ENCODE measurements at places on chromosomes 7 and 10. TPM values are rescaled to one million over a fixed set of nuclear protein-coding genes. Genes with fewer than 3 reads are reported as not detected.

FAM180A gene
- total RNA-seq, result not detected

VSTM2A gene
- not detected for total RNA-seq

DNA sequence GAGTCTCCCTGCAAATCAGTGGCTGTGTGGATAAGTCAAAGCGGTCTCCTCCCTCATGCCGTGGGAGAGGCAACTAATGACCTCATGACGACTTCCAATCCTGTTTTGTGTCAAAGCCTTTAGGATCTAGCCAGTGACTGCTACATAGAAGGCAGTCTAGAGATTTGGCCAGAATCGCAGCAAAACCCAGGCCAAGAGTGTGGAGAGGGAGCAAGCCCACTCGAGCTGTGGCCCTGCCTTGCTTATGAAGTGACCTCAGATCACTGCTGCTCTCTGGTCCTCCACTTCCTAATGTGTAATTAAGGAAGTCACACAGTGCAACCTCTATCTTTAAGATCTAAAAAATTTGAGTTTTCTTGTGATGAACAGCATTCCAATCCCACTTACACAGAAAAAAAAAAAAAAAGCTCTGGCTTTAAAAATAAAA, 296.7 kb upstream of the KLF6 start:
- DNase-seq, result no peak

OR2A42 gene
- 0.30 TPM for total RNA-seq

DNA sequence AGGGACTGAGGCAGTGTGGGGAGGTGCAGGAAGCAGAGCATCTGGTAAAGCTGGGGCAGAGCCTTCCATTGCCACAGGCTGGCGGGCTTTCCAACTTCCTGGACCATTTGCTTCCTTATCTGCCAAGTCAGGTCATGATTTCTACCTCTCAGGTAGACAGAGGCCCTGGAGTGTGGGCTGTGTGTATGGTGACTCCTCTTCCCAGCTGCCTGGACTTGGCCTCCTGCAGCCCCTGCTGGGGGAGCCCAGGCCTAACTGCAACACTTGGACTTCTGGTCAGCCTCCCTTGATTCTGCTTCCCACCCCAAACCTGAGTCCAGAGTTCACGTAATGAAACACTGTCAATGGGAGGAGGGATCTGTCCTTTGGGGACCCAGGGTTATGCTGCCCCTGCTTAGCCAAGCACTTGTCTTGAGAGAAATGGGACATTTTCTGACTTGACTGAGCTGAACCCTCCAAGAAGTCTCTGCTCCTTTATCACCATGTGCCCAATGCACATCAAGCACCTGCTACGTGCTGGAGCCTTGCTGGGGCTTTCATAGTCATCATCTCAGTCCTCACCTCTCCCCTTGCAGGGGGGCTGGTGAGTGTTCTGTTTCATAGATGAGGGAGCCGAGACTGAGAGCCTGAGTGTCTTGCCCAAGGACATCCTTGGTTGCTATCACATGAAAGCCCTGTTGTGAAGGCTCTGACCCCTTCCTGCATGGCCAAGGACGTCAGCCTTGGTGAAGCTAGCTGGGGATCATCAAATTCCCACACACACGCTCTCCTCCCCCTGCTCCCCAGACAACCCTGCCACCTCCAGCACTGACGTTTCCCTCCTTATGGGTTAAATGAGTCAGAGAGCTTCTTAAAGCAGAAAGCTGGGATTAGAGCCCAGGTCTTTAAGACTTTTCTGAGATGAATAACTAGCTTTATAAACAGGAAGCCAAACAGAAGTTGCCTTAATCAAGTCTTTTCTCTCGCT, 3.4 kb downstream of the CLEC2L start:
- no peak for DNase-seq

DNA sequence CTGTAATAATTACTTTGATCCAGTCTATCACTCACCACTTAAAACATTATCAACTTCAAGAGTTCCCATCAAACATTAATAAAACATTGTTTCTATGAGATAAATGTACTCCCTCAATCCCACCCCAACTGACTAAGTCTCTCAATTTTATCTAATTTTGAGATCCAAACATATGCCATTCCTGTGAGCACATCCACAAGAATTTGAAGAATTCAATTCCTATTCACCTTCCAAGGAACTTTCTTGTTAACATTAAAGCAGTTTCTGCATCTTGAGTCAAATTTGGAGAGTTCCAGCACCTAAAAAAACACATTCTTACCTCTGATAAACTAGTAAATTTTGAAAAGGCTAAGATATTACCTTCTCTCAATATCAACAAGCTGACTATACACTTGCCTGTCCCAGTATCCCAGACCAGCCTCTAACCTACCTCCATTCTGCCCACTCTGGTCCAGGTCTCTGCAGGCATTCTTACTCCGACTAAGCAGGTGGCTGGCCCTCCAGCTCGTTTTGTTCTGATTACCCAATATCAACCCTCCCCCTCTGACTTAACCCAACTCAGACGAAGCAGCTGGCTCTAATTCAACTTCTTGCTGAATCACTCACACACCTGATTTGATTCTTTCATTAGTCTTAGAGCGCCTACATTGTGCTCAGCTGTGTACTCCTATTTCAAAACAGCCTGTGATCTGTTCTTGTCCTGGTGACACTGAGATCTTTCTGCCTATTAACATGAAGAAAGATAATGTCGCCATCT, 275.2 kb downstream of the IPMK start:
- no peak for DNase-seq

All from CD4-positive, CD25-positive, alpha-beta regulatory T cell (primary cell).